Putamen (tissue), 1 donor: ENCODE measurements at places on chromosomes 1 and 21.

DNA sequence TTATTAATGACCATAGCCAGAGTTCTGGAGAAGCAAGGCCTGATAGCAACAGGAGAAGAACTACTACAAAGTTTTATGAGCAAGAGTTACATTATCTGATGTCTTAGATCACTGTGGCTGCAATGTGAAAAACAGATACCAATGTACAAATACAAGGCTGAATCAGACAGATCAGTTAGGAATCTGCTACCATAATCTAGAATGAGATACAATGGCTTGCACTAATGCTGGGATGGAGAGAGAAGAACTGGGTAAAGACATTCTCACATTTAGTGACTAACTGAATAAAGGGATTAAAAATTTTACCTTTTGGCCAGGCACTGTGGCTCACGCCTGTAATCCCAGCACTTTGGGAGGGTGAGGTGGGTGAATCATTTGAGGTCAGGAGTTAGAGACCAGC is 41.3 kb downstream of the ARID4B start:
- DNase-seq = no peak

DNA sequence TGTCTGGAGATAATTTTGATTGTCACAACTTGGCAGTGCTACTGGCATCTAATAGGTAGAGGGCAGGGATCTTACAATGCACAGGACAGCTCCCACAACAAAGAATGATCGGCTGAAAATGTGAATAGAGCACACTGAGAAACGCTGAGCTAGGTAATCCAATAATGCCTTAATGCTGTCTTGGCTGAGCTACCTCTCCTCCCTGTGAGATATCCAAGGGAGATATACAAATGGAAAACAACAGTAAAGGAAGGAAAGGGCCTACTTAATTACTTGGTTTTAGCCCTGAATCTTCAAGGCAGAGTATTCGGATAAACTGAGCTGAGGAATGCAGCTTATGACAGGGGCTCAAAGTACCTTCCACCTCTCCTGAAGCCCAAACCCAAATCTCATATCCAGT is 2.9 kb downstream of the DNASE2B start:
- DNase-seq = no peak

DNA sequence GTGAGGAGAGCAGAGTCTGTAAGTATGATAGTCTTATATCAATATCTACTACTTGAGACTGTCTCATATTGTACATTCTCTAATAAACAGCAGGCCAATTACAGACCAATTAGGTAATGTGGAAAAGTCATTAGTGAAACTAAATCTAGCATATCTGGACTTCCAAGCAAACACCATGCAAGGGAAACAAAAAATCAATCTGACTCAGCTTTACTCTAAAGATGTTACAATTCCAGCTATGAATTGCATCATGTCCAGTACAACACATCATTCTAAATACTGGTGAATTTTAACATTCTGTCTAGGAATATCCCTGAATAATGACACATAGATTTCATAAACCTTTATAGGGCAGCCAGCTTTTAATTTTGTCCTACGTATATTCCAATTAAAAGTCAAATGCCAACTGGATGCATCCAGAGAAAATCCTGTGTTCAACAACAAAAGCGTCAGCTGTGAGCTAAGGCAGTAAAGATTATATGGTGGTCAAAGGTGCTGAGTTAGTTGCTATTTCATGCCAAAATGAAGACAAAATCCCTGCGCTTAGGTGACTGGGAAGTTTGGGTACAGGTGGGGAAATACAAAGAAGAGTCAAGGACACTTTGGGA is 159.3 kb downstream of the TTLL7 start:
- no peak for DNase-seq

DNA sequence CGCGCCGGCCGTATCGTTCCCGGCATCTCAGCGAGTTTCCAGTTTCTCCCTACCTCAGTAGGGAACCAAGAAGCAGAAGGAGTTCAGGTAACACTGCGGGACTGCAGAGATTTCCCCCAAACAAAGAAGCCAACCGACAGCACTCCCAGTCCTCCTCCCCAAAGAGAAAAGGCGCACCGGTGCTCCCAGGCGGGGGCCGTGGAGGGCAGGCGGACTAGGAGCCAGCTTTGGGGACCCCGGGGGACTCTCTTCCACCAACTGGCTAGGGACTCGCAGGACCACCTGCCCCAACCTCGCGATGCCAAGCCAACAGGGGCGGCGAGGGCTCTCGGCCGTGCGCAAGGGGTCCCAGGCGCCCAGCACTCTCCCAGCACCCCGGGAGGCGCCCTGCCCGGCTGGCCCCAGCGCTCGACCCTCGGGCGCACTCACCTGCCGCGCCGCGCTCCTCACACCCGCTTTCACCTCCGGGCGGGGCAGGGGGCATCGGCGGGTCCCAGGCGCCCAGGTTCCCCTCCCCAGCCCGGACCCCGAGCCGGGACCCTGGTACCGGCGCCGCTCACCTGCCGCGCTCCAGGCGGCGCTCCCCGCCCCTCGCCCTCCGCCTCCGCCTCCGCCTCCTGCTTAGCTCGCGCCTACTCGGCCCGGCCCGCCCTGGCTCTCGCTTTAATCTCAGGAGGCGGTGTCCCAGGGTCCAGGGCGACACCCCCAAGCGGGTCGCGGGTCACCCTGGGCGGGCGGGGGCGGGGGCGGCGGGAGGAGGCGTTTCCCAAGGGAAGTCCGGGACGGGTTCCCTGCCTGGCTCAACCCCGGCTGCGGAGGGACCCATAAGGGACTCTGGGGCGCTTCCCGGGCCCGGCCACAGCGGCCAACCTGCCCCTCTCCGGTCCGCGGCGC is at the start of gene TMPRSS2:
Gene TMPRSS2 (minus strand): TSS at position 638 of the 894 bp plus-strand sequence. CDS start 10,025 bp downstream, outside the sequence.
- no peak for DNase-seq

DNA sequence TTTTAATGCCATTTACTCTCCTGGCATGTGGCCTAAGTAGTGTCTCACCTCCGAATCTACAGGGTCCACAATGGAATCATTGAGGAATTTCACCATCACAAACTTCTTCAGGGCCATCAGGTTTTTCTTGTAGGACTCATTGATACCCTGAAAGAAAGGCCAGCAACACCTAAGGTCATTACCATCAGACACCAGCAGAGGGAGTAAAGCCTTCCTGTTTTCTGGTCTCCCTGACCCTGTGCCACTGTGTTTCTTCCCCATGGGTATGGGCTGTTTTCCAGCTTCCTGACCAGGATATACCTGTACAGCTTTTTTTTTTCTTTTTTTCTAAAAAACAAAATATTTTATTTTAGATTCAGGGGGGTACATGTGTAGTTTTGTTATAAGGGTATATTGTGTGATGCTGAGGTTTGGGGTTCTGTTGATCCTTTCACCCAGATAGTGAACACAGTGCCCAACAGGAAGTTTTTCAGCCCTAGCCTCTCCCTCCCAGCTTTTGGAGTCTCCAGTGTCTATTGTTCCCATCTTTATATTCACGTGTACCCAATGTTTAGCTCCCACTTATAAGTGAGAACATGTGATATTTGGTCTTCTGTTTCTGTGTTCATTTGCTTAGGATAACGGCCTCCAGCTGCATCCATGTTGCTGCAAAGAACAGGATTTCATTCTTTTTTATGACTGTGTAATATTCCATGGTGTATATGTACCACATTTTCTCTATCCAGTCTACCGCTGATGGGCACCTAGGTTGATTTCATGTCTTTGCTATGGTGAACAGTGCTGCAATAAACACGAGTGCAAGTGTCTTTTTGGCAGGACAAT is 18.3 kb downstream of the PPT1 start:
- DNase-seq = no peak
